ENCODE measurements at places on chromosomes 16 and 17.

DNA sequence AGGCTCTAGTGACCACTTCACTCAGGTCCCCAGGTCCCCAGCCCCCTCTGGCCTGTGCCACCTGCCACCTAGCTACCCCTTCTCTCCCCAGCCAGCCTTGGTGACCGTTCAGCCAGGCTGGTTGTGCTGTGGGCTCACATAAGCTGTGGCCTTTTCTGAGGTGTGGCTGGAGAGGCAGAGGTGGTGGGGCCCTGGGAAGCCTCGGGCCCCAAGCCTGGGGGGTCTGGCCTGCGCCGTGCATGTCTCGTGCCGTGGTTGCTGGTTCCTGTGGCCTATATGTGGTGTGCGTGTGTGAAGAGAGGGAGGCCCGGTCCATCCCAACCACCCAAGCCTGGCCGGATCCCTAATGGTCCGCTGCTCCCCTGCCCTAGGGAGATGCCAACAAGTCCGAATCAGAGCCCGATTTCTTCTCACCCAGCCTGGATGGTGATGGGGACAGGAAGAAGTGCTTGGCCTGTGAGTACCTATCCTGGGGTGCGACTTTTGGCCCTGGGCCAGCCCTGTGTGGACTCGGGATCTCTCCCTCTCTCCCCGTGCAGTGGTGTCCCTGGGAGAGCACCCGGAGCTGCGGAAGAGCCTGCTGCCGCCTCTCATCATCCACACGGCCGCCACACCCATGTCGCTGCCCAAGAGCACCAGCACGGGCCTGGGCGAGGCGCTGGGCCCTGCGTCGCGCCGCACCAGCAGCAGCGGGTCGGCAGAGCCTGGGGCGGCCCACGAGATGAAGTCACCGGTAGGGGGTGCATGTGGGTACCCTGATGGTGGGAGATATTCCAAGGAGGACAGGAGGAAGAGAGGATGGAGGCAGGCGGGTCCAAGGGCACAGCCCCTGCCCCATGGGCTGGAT, 35.9 kb downstream of the CACNA1G start:
- DNase-seq = no peak

- no peak for DNase-seq
These were observed 299.1 kb upstream of the FOXF1 start for GRCh38 chr16:86211265-86211664.

DNA sequence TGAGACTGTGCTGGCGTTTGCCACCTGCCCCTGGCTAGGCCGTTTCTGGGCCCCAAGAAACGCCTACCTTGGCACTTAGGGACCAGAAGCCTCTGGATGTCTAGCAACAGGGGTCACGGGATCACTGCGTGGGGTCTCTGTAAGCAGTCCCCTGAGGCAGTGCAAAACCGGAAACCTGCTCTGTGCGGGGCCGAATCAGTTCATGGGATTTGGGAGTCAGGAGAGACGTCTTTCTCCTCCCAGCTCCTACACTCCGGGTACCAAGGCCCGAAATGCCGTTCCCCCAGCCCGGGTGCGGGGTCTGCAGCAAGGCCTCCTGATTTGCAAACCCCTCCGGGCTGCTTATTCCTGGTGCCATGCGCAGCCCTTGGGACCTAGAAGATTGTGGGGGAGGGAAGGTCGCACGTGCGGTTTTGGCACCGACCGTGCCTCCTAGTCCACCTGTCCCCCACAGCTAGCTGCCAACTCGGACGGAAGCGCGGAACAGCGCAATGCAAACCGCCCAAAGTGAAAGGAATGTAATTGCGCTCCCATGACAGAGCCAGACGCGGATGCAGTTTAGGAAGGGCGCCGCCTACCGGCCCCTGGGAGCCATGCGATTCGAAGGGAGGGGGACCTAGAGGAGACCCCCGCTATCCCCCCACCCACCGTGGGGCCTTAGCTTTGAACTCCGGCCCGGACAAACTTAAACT, 6.5 kb downstream of the IRX5 start:
- peak; percentile 33 for DNase-seq

- no peak for DNase-seq
These were observed 946 bp downstream of the OSGIN1 start for GRCh38 chr16:83953796-83954576.

GRCh38 chr17:73474370-73474988, 162.7 kb upstream of the CDC42EP4 start:
- no peak for DNase-seq

DNA sequence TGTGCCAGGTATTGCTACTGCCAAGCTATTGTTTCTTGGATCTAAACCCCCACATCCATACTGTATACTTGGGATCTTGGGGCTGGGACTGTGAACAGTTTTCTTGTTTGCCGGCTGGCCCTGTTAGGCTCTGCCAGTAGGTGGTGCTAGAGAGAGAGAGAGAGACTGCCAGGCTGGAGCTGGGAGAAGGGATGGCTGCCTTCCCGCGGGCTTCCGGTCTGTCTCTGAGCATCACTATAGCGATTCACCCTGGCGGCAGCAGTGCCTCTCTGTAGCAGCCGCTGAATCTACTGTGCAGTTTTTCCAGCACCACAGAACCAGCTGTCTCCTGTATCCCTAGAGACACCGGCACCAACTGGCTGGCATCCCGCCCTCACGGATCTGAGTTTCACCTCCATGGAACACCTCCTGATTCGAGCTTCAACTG, 201.2 kb downstream of the UTP18 start:
- DNase-seq = no peak

DNA sequence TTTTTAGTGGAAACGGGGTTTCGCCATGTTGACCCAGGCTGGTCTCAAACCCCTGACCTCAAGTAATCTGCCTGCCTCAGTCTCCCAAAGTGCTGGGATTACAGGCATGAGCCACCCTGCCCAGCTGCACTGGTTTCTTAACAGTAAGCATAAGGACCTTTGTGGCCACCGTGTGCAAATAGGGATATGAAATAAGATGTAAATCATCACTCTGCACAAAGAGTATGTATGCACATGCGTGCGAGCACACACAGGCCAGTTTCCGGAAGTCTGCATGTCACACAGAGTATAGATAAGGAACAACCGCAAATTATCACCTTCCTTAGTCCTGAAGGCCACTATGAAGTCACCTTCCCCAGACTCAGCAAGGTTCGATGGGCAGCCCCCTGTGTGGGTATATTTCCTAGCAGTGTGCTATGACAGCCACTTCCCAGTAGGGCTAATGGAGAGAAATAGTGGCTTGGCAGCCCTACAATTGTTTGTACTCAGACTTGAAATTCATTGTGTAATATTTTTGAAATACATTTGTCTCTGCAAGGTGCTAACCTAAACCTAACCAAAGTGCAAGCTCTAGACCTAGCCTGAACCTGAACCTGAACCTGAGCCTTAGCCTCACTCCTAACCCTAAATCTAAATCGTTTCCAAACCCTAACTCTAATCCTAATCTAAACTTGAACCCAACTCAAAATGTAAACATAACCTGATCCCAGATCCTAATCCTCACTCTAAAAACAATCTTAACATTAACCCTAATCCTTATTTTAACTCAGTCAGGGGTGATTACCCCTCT, 48.4 kb upstream of the SKAP1 start:
- peak; percentile 94 for DNase-seq

DNA sequence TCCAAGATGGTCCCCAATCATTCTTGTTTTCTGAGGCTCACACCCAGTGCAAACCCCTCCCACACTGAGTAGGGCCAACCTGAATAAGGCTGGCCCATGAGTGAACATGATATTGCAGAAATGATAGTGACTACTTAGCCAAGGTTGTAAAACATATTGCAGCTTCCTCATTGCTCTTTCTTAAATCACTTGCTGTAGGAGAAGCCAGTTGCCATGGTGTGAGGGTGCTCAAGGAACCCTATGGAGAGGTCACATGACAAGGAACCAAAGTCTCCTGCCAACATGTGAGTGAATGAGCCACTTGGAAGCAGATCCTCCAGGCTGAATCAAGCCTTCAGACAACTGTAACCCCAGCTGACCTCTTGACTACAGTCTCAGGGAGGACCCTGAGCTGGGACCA, 191.4 kb downstream of the RGS9 start:
- no peak for DNase-seq

GRCh38 chr16:81817296-81817695, 38.2 kb downstream of the PLCG2 start:
- no peak for DNase-seq

DNA sequence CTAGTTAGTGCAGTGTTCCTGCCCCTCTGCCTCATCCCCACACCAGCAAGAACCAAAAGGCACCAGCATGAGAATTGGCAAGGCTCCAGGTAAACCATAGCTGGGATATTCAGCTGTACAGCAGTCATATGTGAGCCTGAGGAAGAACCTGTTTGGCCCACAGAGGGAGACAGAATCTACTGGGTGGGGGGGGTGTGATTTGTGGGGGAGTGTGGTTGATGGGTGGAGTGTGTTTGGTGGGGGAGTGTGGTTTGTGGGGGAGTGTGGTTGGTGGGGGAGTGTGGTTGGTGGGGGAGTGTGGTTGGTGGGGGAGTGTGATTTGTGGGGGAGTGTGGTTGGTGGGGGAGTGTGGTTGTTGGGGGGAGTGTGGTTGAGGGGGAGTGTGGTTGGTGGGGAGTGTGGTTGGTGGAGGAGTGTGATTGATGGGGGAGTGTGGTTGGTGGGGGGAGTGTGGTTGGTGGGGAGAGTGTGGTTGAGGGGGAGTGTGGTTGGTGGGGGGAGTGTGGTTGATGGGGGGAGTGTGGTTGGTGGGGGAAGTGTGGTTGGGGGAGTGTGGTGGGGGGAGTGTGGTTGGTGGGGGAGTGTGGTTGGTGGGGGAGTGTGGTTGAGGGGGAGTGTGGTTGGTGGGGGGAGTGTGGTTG, 19.5 kb downstream of the MINK1 start:
- no peak for DNase-seq

DNA sequence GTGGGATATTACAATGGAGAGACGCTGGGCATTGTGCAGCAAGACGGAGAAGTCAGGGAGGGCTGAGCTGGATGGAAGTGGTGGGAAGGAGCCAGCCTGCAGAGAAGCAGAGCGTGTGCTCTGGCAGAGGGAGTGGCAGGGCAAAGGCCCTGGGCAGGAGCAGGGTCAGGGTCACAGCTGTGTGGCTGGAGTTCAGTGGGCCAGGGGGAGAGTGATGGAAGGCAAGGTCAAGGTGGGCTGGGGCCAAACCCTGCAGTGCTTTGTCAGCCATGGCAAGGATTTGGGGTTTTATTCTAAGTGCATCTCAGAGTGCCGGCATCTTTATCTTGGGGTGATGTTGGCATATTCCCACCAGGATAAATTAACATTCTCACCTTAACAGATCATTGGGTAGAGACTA, 31.9 kb upstream of the C16orf78 start:
- no peak for DNase-seq

DNA sequence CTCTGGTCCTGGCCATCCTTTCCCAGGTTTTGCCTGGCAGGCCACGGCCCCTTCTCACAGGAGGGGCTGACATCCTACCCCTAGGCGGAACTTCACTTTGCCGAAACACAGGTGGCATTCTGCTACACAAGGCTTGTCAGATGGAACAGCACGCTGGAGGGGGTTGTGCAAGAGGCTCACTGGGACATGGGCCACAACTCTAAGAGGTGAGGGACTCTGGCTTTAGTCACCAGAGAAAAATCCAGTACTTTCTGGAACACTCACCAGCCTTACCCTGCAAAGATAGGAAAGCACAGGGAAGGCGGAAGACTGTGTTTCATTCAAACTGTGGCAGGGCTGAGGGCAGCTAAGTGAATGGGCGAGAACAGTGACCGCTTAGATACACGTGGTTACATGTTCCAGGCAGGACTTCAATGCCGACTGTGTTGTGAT, 18.3 kb downstream of the CDC42EP4 start:
- DNase-seq = no peak

DNA sequence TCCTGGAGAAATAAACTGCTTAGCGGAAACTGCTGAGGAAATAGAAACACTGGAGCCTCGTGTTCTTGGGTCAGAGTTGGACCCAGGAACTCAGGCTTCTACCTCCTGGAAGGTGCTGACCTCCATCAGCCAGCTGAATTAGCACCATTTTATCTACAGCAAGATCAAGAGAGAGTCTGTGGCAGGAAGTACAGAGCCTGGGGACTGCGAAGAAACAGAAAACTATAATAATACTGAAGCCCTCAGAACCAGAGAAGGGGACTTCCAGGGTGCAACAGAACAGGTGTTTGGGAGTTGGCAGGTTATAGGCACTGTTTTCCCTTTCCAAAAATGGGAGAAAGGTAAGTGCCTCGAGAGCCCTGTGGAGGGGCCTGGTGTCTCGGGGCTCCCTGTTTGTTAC, 379.7 kb downstream of the CA10 start:
- no peak for DNase-seq

DNA sequence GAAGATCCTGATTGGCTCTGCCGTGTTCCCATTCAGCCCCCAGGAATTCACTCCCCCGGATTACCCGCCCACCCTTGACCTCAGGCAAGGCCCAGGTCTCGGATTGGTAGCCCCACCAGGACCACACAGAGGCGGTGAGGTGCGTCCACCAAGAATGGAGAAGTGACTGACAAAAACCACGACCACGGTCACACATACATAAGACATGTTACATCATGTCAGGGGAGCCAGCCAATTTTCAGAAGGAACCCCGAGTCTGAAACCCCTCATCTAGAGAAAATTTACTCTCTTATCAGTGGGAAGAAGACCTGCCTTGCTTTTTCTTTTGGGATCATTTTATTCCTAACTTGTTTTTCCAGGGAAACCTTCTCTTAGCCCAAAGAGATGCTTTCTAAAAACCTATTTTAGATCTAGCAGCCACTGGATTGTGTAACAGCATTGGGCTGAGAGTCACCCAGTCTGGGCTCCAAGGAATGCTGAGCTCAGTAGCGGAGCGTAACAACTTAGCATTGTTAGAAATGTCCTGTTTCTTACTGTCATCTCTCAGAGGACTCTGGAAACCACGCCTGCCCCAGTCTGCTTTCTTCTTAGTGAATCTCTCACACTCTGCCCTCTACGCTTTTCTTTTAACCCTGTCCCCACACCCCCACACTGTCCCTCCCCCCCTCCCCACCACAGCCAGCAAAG, 164.1 kb downstream of the CMIP start:
- DNase-seq = no peak
